ENCODE measurements at places on chromosomes 1 and 21.

- DNase-seq: no peak
These were observed 24.9 kb upstream of the ETS2 start for GRCh38 chr21:38780879-38781278.

DNA sequence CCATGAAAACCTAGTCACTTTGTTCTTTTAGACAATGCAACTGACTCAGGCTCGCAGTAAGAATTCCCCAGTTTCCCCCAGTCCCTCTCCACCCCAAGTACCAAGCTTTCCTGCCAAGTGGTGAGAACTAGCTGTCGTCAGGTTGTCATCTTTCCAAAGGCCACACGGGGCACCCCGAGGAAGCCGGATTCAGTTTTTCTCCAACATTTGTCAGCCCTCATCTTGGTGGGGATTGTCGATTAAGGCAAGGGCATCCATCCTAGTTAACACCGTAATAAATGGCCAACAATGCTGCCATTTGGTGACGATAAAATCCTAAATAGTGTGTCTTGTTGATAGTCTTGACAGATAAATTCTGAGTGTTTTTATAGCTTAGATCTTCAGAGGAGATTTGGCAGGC is 55.9 kb upstream of the PROX1 start:
- DNase-seq: no peak

DNA sequence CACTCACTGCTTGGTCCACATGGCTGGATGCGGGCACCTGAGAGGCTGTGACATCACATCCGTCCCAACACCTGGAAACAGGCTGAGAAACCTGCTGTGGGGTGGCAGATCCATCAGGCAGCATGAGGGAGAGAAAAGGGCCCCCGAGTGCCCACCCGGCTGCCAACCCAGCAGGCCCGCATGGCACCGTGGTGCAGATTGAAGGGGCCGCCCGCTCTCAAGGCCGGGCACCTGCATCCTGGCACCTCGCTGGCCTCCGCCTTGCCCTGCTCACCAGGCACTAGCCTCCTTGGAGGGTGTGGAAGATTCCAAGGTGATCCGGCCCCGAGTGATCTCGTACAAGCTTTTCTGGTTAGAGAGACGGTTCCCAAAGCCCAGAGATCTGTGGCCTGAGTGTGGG is 110.5 kb downstream of the PRDM16 start:
- no peak for DNase-seq

GRCh38 chr1:201408176-201408833 is 9.2 kb upstream of the LAD1 start:
- no peak for DNase-seq

GRCh38 chr1:61087571-61087970 is 5.2 kb downstream of the NFIA start:
- DNase-seq: no peak
